ENCODE measurements at places on chromosomes 16 and 17. TPM values are rescaled to one million over a fixed set of nuclear protein-coding genes. Genes with fewer than 3 reads are reported as not detected.

PHOSPHO1 gene
- total RNA-seq, result 0.31 TPM

YBX2 gene
- total RNA-seq, result 26.0 TPM

AURKB gene
- 171 TPM for total RNA-seq

OR2C1 gene
- total RNA-seq, result not detected

GRCh38 chr16:12904329-12904671 lies 2.9 kb downstream of the SHISA9 start:
- 0 out of 2 replicates have a peak, but pooled peaks cover 5% of the 10 kb centered on the region for H3K4me1 ChIP-seq
- DNase-seq, result peak; percentile 44
- peak overlapping the region; percentile 96 for H3K4me3 ChIP-seq

- no peak for DNase-seq
- H3K36me3 ChIP-seq, result no peaks in the 10 kb centered on the region
- no peaks in the 10 kb centered on the region for H3K27me3 ChIP-seq
- H3K4me1 ChIP-seq, result no peaks in the 10 kb centered on the region
- no peak overlapping the region for H3K4me3 ChIP-seq
- no peak overlapping the region for H3K27ac ChIP-seq
Observed at GRCh38 chr16:70590722-70591415, 55.5 kb upstream of the IL34 start.

GRCh38 chr16:1333854-1334700 lies 632 bp downstream of the BAIAP3 start:
- no peaks in the 10 kb centered on the region for H3K36me3 ChIP-seq
- no peak overlapping the region for H3K27ac ChIP-seq
- H3K4me1 ChIP-seq, result no peaks in the 10 kb centered on the region
- peak overlapping the region; percentile 72 for H3K4me3 ChIP-seq

DNA sequence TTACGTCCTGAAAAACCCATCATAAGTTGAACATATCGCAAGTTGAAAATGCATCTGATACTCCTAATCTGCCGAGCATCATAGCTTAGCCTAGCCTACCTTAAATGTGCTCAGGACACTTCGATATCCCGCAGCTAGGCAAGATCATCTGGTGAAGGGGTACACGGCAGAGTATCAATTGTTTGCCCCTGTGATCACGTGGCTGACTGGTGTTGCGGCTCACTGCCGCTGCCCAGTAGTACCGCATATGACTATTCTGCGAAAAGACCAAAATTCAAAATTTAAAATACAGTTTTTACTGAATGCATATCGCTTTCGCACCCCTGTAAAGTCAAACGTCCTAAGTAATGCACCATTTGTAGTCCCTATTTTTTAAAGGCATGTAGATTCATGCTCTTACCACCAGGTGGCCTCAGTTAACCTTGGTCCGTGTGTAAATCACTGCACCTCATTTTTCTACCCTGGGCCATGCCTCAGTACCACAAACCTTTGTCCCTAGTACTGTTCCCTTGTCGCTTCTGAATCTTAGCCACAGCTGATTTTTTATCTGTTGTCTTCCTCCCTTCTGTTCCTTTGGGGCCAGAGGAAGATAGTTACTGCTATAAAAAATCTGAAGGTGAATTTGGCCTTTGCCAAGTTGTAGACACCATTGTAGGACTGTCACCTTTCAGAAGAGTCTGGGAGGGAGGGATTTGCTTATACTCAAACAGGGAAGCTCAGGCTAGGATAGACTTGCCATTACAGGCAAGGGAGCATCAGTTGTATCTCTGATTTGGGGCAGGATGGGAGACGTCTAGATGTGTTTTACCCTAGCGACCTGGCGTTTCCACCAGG lies 34.4 kb downstream of the WWP2 start:
- H3K4me1 ChIP-seq, result no peaks in the 10 kb centered on the region
- H3K36me3 ChIP-seq, result peaks cover 20% of the 10 kb centered on the region
- no peak overlapping the region for H3K27ac ChIP-seq
- H3K4me3 ChIP-seq, result peak overlapping the region; percentile 35
- H3K27me3 ChIP-seq, result no peaks in the 10 kb centered on the region
- peak; percentile 54 for DNase-seq

GRCh38 chr17:40931311-40931710 lies 6.1 kb downstream of the KRT23 start:
- peaks cover 2% of the 10 kb centered on the region for H3K4me1 ChIP-seq
- H3K4me3 ChIP-seq, result no peak overlapping the region
- H3K27me3 ChIP-seq, result no peaks in the 10 kb centered on the region
- DNase-seq, result no peak
- H3K27ac ChIP-seq, result no peak overlapping the region
- H3K36me3 ChIP-seq, result no peaks in the 10 kb centered on the region

Data from H9 (cell line).